ENCODE measurements at places on chromosomes 7 and 10.

DNA sequence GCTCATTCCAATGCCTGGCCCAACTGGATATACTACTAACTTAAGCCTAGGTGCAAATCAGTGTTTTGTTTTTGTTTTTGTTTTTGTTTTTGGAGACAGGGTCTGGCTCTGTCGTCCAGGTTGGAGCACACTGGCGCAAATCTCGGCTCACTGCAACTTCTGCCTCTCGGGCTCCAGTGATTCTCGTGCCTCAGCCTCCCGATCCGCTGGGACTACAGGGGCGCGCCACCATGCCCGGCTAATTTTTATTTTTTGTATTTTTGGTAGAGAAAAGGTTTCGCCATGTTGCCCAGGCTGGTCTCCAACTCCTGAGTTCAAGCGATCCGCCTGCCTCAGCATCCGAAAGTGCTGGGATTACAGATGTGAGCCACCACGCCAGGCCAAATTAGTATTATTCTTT, 1.6 kb downstream of the PPP3CB start:
- DNase-seq, result no peak

DNA sequence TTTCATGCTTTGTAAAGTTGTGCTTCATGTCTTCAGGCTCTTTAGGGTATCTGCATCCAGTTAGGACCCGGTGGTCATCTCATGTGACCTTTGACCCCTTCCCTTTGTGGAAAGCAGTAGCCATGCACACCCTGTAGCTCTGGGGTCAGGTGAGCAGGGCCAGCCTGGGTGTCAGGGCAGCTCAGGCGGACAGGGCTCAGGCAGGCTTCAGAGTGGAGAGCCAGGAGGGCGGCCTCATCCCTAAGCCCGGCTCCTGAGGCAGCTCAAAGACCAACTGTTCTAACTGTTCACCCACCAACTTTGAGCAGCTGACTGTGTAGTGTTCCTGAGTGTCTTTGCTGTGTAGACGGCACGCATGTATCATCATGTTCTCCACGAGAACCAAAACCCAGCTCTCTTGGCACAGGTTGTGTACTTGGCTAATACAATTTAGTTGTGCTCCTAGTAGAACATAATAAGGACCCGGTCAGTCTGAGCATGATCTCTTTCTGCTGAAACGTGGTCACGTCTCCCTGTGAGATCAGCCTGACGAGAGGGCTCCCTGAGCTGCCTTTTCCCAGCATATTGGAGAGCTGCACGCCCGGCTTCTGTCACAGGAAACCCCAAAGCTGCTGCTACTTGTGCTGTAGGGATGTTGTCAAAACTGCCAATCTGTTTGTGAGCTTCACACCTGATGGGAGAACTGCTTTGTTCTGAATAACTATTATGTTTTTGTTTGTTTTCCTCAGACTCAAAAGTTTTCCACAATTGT, 30.0 kb downstream of the EEPD1 start:
- DNase-seq, result no peak

DNA sequence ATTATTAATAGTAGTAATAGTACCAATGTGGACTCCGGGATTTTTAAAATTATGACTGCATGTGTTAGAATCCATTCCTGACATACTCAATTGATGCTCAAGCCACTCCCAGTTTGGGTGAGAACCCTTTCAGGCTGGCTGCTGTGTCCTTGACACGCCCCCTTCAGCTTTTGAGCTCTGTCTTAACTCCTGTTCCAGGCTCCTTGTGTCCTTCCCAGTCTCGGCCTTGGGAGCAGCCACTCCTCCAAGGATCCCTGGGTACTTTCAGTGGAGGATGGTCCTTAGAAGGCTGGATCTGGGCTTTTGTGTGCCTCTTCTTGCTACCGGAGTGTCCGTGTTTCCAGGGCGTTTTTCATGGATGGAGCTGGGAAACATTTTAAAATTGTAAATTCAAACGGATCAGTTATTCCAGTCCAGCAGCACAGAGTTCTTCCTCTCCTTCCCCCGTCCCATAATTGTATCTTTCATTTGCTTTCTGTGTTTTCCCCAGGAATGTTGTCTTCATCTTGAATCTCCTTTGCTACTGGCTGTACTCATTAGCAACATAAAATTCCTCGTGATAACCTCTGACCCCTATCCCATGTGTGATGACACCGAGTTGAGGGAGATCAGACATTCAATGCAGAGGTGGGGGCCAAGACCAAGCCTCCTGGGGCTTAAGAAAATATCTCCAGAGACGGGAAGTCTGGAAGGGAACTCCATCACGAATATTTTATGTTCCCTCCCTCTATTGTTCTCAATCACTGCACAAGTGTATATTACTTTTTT, 40.0 kb upstream of the PFKFB3 start:
- no peak for DNase-seq

DNA sequence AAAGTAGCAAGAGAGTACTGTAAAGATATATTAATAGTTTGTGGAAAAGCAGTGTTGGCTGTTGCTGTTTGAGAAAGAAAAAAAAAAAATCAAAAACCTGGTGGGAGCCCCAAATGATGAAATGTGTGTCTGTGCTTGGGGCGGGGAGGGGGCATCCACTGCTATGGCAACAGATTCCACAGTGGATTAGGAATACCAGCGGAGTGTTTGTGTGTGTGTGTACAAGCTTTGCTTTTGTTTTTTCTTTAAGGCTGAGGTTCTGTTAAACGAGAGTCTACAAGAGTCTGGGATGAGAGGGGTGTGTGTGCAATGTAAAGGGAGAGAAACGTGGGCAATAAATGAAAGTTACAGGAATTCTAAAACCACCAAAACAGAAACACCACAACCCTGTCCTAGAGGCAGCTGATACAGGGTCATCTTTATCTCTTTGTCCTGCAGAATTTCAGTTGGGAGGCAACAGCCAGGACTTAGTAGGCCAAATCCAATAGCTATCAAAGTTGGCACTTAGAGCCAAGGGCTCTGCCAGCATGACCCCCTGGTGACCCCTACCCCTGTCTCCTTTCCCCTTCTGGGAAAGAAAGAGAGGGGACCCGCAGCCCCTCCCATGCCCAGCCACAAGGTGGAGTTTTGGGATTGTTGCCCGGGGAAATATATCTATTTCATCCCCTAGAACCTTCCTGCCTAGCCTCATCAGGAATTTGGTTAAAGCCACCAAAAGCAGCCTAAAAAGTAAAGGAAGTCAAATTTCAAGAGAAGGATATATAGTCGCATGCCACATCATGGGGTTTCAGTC, 85.4 kb downstream of the OSBPL3 start:
- no peak for DNase-seq

GRCh38 chr10:14549496-14549895, 218.8 kb upstream of the FRMD4A start:
- peak; percentile 62 for DNase-seq

GRCh38 chr7:154744861-154745258, 258.1 kb downstream of the PAXIP1 start:
- DNase-seq, result no peak

- DNase-seq, result no peak
These were observed 238.7 kb downstream of the KIF20B start for GRCh38 chr10:89940076-89940475.

- DNase-seq, result no peak
These were observed 40.3 kb upstream of the DLD start for GRCh38 chr7:107850643-107851042.

GRCh38 chr10:86103391-86104101, 263.0 kb downstream of the GRID1 start:
- DNase-seq, result peak; percentile 14

DNA sequence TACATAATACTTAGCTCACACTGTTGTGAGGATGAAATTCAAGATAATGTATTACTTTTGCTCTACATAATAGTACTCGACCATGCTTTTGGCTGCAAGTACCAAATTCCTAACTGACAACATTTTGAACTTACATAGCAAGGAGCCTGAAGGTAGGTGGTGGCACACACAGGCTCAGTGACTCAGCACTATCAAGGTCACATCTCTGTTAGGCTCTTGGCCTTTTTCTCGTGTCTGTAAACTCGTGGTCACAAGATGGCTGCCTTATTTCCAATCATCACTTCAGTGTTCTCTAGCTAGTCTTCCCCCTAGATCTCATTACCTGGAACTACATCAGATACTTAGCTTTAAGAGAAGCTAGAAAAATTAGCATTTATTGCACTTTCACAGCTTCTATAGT, 61.4 kb upstream of the ABCB5 start:
- no peak for DNase-seq

GRCh38 chr7:126005064-126005463, 1075.4 kb upstream of the POT1 start:
- no peak for DNase-seq

GRCh38 chr7:23347682-23348180, 48.6 kb downstream of the MALSU1 start:
- no peak for DNase-seq

DNA sequence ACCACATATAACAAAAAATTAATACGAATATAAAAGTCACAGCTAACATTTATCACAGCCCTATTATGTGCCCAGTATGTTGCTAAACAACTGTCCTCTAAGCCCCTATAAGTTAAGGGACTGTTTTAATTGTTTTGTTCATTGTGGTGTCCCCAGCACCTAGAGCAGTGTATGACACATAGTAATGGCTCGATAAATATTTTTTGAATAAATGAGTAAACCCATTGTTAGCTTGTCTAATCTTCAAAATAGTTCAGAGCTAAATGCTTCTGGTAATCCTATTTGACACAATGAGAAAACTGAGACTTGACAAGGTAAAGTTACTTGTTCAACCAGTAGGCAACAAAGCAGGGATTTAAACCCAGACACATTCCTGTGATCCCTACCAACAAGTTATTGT, 78.4 kb upstream of the NEUROD6 start:
- DNase-seq, result no peak

GRCh38 chr10:132061030-132061429, 4.7 kb upstream of the JAKMIP3 start:
- DNase-seq, result no peak

Measured in hippocampal formation (tissue), 2 donors.